Right lung (tissue), 10 donors: ENCODE measurements at places on chromosomes 12 and 14.

- DNase-seq: no peak
Observed at GRCh38 chr14:105151838-105152793, 16.5 kb downstream of the JAG2 start.

GRCh38 chr14:58787592-58787991, 149.8 kb downstream of the DACT1 start:
- DNase-seq: no peak

GRCh38 chr12:31929027-31929526, 30.1 kb upstream of the RESF1 start:
- DNase-seq: no peak

DNA sequence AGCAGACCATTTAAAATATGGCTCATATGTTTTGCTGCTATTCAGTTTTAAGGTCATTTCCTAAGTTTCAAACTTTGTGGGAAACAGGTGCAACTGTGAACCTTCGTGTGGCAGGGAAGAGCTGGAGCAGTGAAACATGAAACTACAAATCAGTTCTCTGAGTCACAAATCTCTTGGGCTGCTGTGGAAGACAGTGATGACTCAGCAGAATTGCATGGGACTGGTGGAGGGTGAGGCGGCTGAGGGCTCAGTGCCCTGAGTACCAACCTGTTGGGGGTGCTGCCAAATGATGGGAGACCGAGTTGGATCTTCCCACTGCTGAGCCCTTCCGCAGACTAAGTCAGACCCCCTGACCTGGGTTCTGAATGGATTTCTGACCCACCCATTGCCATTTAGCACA, 8.4 kb upstream of the CALM1 start:
- no peak for DNase-seq

- DNase-seq: no peak
Observed at GRCh38 chr12:69471667-69472385, 1.6 kb downstream of the FRS2 start.

GRCh38 chr12:5073853-5074252, 30.2 kb downstream of the KCNA5 start:
- no peak for DNase-seq

DNA sequence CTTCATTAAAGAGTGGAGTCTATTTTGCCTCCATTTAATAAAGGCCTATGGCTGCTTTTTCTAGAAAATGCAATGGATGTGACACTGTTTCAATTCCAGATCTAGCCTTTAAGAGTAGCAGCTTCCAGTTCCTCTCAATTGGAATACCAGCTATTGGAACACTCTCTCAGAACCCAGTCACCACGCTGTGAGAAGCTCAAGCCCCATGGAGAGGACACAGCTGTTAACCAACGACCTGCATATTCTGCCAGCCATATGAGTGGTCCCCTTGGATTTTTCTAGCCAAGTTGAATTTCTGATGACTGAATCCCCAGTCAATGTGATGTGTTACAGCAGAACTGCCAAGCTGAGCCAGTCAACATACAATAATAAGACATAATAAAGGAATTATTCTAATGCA, 131.8 kb downstream of the TMTC3 start:
- DNase-seq: no peak

DNA sequence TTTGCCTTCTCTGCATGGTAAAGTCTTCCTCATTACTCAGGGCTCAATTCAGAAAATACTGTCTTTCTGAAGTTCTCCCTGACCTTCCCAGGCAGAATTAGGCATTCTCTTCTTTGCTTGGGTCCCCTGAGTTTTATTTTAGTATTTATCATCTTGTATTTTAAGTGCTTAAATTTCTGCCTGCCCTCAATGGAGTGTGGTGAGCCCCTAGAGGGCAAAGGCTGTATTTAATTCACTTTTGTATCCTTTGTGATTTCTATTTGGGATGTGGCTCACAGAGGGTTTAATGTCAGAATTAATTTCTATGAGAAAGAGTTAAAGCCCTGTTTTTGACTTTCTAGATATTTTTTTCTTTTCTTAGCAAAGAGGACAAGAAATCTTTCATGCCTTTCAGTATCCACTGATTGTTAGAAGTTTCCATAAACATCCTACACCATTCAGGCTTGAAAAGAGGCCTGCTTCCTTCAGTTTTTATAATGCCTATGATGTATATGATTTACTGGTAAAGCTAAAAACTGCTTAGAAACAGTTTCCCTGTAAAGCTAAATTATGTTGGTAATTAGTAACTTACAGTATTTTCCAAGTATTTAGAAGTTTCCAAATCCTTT, 55.6 kb upstream of the PTPRB start:
- no peak for DNase-seq

DNA sequence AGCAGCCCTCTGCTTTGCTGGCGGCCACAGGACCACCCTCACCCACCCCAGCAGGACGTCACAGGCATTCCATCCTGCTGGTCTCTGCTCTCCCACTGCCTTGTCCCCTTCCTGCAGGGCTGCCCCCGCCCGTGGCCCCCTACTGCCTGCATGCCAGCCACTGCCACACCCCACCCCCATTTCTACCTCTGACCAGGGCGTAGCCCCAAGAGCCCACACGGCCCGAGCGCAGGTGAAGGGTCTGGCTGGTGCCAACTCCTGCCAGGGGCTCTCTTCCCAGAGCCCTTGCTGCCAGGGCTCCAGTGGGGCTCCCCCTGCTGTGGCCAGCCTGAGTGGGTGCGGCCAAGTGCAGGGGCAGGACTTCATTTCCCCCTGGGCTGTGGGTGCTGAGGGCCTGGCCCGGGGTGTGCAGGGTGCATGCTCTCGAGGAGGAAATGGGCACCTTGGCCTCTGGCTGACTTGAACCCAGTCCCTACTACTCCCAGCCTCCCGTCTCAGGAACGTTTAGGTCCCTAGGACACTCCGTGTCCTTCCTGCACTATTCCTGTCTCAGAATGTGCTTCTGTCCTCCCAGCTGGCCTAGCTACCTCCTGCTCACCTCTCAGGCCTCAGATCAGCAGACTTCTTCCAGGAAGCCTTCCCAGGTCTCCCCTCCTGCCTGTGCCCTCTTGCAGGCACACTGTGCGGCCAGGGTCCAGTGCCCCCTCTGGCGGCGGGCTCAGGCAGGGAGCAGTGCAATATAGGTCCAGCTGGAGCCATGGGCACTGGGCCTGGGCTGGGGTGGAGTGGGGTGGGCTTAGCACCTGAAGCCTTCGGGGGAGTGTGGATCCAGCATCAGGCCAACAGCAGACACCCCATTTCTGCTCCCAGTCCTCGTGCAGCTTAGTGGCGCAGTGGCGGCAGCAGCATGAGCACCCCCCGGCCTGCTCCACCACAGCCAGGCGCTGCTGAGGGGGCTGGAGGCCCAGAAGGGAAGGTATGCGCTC, 1.4 kb downstream of the LBHD2 start:
- no peak for DNase-seq

GRCh38 chr12:52879394-52880351, 25.2 kb downstream of the KRT8 start:
- peak; percentile 80 for DNase-seq

DNA sequence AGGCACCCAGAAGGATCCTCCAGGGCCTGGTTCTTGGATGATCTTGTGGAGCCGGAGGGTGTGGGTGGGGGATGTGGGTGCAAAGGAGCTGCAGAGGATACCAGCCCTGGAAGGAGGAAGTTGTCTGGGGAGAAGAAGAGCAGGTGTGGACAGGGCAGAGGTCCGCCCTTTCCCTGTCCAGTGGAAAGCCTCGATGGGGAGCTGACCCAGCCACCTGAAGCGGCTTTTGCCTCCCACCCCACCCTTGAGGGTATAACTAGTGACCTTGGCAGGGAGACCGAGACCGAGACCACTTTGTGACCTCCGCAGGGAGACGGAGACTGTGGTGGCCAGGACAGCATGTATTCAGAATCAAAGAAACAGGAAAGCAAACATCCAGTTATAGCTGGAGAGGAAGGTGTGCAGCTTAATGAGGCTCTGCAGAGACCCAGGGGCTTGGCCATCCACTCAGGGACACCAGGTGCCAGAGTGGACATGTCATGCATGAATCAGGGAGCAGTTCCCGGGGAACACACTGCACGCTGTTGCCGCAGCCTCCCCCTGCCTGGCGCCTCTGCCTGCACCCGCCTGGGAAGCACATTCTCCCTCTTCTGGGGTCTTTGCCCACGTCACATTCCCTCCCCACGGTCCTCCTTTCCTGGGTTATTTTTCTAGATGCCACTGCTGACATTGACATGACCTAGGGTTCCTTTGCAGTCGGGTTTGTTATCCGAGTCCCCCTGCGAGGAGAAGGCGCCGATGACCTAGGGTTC, 87.7 kb downstream of the ADGRD1 start:
- no peak for DNase-seq

DNA sequence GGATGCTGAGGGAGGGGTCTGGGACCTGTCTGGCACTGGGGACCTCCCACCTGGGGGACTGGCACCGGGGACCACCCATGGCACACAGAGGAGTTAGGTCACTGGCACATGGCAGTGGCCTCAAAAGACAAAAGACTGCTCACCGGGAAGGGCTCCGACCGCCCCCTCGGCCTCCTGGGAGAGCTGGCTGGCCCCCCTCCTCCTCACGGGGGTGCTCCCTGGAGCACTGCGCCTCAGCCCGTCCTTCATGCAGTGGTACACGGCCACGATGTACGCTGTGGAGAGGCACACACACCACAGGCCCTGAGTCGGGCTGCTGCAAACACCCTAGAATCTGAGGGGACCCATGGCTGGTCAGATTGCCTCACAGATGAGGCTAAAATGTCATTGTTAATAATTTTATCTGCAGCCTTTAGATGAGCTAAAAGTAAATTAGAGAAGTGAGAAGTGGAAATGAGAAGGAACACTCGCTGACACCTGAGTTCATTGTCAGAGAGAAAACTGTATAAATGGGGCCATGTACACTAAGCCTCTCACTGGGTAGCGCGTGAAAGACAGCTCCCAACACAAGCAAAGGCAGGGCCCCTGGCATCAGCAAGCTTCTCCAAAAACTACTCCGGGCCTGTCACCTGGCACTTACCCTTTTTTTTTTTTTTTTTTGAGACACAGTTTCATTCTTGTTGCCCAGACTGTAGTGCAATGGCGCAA, 14.1 kb downstream of the P2RX2 start:
- DNase-seq: no peak

- peak; percentile 61 for DNase-seq
Observed at GRCh38 chr14:53714495-53715192, 242.0 kb downstream of the BMP4 start.

DNA sequence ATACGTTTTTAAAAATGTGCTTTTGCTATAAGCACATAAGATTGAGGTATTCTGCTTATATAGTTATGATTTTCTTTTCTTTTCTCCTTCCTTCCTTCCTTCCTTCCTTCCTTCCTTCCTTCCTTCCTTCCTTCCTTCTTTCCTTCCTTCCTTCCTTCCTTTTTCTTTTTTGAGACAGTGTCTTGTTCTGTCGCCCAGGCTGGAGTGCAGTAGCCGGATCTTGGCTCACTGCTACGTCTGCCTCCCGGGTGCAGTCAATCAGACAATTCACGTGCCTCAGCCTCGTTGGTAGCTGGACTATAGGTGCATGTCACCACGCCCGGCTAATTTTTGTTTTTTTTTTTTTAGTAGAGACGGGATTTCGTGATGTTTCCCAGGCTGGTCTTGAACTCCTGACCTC, 5.8 kb downstream of the CFAP54 start:
- DNase-seq: no peak

GRCh38 chr12:117854339-117855012, 114.3 kb downstream of the KSR2 start:
- DNase-seq: no peak

DNA sequence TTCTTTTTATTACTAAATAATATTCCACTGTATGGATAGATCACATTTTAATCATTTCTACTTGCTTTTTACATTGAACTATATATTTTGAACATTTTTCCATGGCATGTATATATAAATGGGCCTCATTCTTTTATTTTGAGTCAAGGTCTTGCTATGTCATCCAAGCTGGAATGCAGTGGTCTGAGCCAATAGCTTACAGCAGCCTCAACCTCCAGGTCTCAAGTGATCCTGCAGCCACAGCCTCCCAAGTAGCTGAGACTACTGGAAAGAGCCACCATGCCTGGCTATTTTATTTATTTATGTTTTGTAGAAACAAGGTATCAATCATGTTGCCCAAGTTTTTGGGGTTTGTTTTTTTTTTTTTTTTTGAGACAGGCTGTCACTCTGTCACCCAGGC, 7.6 kb downstream of the FCF1 start:
- no peak for DNase-seq

GRCh38 chr14:31659278-31659677, 98.1 kb downstream of the NUBPL start:
- no peak for DNase-seq

DNA sequence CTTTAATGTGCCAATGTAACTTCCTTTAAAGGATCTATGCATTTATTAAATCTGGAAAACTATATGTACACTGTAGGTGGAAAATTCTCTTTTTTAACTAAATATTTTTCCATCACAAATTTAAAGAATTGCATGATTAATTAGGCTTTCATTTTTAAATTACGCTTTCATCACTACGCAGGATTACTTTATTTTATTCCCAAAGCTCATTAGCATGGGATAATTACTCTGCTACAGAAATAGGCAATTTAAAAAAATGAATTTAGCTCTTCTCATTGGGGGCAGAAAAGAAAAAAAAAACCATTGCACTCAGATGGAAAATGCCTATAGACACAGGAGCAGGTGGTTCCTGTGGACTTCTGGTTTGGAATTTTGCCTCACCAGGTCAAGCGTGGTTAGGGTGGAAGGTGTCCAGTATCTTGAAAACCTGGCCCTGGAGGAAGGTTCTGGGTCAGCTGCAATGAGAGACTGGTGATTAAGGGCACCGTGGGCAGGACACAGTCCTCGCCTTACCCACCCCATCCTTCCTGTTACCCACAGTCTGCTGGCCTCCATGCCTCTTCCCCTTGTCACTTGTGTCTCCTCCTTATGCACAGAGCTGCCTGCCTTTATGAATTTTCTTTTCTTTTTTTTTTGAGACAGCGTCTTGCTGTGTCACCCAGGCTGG, 17.3 kb upstream of the RIN3 start:
- DNase-seq: no peak

DNA sequence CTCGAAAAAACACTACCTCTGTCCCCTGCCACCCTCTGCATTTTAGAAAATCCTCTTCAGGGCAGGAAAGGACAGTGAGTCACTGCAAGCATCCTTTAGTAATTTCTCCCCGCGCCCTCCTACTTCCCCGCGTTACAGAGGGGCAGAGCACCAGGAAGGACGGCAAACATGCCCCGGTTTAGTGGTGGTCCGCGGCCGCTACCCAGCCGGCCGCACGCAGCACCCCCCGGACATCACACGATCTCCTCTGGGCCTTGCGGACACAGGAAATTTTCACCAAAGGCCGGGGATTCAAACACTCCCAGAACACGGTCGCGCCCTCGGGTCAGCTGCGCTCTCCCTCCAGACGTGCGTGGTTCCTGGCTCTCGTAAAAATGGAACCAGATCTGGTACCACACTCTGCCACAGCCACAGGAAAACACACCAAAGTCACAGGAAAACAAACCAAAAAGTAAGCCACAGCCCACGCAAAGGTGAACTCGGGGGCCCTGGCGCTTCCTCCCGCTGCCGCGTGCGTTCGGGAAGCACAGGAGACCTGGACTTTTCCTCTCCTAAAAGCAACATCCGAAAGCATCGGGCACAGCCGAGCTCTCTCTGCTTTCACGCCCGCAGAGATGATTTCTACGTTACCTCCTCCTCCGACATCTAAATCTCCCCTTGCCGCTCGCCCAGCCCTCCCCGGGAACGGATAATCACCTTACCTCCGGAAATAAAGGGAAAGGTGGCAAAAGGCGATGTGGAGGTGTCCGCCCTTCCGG, 839 bp downstream of the SLC38A1 start:
- DNase-seq: peak; percentile 17
